ENCODE measurements at places on chromosomes 7 and 10. TPM values are rescaled to one million over a fixed set of nuclear protein-coding genes. Genes with fewer than 3 reads are reported as not detected.

FAM13C gene
- 6.4 TPM for total RNA-seq

- H3K4me3 ChIP-seq: no peak overlapping the region
- no peaks in the 10 kb centered on the region for H3K27me3 ChIP-seq
- H3K36me3 ChIP-seq: no peaks in the 10 kb centered on the region
- H3K27ac ChIP-seq: no peak overlapping the region
- no peaks in the 10 kb centered on the region for H3K4me1 ChIP-seq
Observed at GRCh38 chr7:40675741-40676140, 540.9 kb downstream of the SUGCT start.

DNA sequence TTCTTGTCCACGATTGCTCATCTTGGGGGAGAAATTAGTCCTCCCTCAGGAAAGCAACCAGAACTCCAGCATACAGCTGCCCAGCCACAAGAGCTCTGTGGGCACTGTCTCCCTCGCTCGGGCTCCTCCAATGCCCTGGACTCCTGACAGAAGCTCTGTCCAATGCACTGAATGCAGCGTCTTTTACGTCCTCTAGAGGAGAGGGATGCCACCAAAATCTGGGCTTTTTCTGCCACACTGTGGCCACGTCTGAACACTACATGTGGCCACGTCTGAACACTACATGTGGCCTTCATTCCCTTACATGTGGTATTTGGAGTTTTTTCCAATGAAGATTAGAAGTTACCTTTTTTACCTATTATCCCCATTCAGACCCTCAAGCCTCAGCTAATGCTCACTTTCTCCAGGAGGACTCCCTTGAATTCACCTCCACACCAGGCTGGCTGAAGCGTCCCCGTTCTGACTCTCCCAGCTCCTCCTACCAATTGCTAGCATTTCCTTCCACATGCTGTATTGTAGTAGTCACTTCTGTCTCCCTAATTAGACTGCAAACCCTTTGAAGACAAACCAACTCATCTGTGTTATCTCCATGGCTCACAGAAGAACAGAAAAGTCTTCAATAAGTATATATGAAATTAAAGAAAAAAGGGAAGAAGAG lies 134.3 kb upstream of the PDE1C start:
- peaks cover 31% of the 10 kb centered on the region for H3K27me3 ChIP-seq
- peak; percentile 54 for DNase-seq
- no peaks in the 10 kb centered on the region for H3K4me1 ChIP-seq
- H3K36me3 ChIP-seq: no peaks in the 10 kb centered on the region

GRCh38 chr10:104306897-104307296 lies 31.4 kb downstream of the ITPRIP start:
- peaks cover 1% of the 10 kb centered on the region for H3K4me1 ChIP-seq
- no peak for DNase-seq
- no peak overlapping the region for H3K27ac ChIP-seq
- peaks cover 5% of the 10 kb centered on the region for H3K27me3 ChIP-seq

DNA sequence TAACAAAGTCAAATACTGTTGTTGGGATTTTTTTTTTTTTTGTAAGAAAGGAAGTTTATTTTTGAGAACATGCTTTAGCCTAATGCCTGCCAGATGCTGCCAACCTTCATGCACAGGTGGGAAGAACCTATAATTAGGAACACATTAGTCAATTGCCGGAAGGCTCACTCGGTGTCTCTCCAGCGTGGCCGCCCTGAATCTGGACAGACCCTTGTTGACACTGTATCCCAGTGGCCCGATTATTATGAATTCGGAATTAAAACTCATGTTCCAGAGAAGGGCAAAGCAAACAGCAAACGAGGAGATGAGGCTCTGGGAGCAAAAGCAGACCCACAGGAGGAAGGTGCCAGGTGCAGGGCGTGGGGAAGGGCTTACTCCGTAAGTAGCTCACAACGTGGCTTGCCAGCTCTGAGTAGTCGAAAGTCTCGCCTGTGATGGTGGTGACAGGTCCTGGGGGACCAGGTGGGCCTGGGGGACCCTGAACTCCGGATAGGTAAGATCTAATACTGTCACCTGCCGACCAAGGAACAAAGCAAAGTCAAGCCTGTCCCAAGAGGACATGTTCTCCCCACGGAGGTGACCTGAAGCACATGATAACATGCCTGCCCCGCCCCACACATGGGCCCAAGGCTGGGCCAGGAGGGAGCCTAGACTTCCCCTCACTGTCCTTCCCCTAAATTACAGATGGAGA lies 48.3 kb downstream of the COL17A1 start:
- H3K4me1 ChIP-seq: no peaks in the 10 kb centered on the region
- no peak overlapping the region for H3K4me3 ChIP-seq
- peaks cover 1% of the 10 kb centered on the region for H3K36me3 ChIP-seq
- H3K27ac ChIP-seq: no peak overlapping the region

DNA sequence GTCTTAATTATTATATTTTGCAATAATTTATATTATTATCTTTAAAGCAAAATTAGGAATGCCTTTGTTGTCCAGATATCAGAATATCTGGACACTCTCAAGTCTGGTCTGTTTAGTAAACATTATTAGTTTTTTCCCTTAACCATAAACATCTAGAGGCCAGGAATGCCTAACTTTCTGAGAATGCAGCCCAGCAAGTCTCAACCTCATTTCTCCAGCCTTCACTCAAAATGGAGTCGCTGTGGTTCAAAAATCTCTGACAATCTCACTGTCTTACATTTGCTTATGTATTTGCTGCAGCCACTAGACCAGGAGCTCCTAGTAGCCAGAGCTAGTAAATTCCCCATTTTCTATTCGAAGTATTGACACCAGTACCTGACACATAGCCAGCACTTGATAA lies 49.7 kb upstream of the INHBA start:
- H3K36me3 ChIP-seq: no peaks in the 10 kb centered on the region
- H3K4me1 ChIP-seq: no peaks in the 10 kb centered on the region
- H3K27ac ChIP-seq: no peak overlapping the region
- DNase-seq: no peak

GRCh38 chr10:123395906-123396305 lies 241.7 kb downstream of the BUB3 start:
- no peak overlapping the region for H3K4me3 ChIP-seq
- no peaks in the 10 kb centered on the region for H3K36me3 ChIP-seq
- H3K4me1 ChIP-seq: no peaks in the 10 kb centered on the region
- H3K27ac ChIP-seq: no peak overlapping the region
